ENCODE measurements at places on chromosomes 16 and 17. TPM values are rescaled to one million over a fixed set of nuclear protein-coding genes. Genes with fewer than 3 reads are reported as not detected.

DNA sequence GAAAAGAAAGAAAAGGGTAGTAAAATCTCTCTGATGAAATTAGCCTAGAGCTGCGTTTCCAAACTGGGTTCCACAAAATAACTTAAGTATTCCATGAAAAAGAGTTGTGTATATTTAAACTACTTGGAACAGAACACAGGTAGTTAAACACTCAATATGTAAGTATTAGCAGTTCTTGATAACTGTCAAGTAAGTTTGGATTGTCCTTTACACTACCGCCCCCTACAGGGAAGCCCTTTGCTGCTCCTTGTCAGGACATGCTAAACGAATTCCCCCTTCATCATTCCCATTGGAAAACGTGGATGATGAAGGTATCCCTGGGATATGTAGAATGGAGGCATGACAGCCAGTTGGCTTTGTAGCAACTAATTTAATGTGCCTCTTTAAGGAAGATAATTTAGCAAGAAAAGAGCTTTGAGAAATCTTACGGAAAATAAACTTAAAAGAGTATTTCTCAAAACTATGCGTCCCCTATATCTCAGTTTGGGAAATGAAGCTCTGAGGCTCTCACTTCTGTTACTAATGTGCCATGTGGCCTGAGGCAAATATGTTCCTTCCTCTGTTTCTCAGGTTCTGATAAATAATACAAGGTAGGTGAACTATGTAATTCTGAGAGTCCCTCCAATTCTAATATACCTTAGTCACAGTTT, 18.8 kb downstream of the NCBP3 start:
- ATAC-seq: peak; percentile 56

- no peak for ATAC-seq
Observed at GRCh38 chr17:32529604-32530003, 42.8 kb downstream of the CDK5R1 start.

GRCh38 chr16:22232277-22233036, 26.4 kb downstream of the EEF2K start:
- ATAC-seq: peak; percentile 80

Gene IGF2BP1
- not detected for total RNA-seq

DNA sequence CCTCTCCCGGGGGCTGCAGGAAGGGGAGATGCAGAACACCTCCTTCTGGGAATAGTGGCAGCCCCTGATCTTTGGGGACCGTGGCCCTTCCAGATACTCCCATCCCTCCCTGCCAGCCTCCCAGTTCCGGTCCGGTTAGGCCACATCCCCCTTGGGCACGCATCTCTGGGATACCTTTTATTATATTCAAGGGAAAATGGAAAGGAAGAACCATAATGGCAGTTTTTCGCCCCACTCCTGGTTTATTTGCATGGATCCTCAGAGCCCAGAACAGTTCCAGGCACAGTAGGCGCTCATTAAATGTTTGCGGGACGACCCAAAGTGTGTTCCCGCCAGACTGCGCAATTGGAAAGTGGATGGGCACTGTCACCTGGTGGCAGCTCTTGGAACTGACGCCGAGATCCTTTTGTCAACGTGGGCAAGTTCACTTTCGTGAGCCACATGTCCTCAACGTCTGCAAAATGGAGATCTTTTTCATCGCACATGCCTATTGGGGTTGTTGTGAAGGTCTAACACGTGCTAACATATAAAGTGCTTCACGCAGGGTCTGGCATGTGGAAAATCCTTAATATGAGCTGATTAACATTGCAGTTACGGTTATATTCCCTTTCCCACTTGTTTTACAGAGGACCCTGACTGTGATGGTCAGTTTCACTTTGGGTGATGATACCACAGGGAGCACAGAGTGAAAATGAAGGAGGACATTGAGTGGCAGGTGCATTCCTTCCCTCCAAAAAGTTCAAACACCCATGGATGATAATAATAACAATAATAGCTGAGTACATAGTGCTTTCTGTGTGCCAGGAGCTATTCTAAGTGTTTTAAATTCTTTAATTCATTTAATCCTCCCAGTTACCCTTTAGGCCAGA, 1.7 kb upstream of the GPRC5B start:
- peak; percentile 67 for ATAC-seq

DNA sequence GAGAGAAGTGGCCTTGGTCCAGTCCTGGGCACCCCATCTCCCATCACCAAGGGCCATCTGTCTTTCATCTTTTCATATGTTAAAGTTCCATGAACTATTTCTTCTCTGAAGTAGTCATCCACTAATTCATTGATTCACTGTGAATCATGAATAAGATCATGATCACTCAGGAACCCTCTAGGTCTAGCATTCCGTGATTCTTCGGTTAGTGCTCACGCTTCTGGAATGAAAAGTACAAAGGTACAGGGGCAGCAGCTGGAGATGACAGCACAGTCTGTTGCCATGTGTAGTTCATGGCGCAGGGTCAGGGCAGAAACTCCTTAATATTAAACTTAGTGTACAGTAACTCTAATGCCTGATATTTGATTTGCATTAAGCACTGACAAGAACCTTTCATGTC, 127.1 kb downstream of the CDH13 start:
- no peak for ATAC-seq

- ATAC-seq: no peak
Observed at GRCh38 chr16:51951668-51952298, 595.2 kb downstream of the TOX3 start.

Gene SERPINF2
- total RNA-seq: 2.7 TPM

Gene BFAR
- 27.3 TPM for total RNA-seq

GRCh38 chr17:16980813-16981731, 9.2 kb upstream of the TNFRSF13B start:
- peak; percentile 35 for ATAC-seq

- ATAC-seq: no peak
Observed at GRCh38 chr16:12419151-12419550, 384.5 kb downstream of the CPPED1 start.

DNA sequence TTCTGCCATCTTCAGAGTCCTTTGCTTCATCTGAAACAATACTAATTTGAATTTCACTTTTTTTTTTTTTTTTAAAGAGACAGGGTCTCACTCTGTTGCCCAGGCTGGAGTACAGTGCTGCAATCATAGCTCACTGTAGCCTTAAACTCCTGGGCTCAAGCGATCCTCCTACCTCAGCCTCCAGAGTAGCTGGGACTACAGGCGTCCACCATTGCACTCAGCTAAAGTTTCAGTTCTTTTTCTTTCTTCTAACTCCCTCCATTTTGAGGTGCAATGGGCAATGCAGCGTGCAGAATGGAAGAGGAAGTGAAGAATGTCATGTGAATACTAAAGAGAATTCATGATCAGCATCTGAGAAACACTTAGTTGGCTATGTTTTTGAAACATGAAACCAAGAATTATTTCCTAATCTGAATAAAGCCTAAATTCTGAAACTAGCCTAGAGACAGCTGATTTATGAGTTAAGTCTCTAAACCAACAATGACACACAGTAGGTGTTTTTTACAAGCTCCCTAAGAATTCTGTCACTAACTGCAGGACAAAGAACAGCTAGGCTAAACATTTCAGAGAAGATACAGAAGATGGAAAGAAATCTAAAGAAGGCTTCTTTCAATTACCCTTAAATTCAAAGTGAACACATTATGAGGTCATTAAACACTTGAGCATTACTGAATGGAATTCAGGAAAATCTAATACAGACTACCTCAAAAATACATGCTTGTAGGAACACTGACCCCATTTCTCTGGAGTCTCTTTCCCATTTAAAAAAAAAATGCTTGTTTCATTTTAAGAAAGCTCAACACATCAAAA, 21.0 kb downstream of the SNN start:
- no peak for ATAC-seq

Gene HBQ1
- total RNA-seq: not detected

GRCh38 chr17:67672592-67673335, 45.0 kb upstream of the NOL11 start:
- no peak for ATAC-seq

- no peak for ATAC-seq
Observed at GRCh38 chr17:75834279-75834920, 9.8 kb downstream of the UNC13D start.

- ATAC-seq: no peak
Observed at GRCh38 chr17:67160791-67161190, 84.2 kb downstream of the HELZ start.

GRCh38 chr16:71610936-71611871, 14.8 kb upstream of the MARVELD3 start:
- peak; percentile 72 for ATAC-seq

GRCh38 chr16:4233431-4233830, 8.4 kb downstream of the SRL start:
- ATAC-seq: peak; percentile 17

- no peak for ATAC-seq
Observed at GRCh38 chr16:85527767-85528297, 85.3 kb upstream of the GSE1 start.

Gene TP53TG3D
- total RNA-seq: 0.48 TPM

GRCh38 chr17:29113334-29113733, 66.9 kb downstream of the MYO18A start:
- ATAC-seq: no peak

All from esophagus mucosa (tissue), 1 donor.